ENCODE measurements at places on chromosomes 6 and 20.

GRCh38 chr6:140684776-140685550 is 1310.5 kb upstream of the CITED2 start:
- DNase-seq = no peak

DNA sequence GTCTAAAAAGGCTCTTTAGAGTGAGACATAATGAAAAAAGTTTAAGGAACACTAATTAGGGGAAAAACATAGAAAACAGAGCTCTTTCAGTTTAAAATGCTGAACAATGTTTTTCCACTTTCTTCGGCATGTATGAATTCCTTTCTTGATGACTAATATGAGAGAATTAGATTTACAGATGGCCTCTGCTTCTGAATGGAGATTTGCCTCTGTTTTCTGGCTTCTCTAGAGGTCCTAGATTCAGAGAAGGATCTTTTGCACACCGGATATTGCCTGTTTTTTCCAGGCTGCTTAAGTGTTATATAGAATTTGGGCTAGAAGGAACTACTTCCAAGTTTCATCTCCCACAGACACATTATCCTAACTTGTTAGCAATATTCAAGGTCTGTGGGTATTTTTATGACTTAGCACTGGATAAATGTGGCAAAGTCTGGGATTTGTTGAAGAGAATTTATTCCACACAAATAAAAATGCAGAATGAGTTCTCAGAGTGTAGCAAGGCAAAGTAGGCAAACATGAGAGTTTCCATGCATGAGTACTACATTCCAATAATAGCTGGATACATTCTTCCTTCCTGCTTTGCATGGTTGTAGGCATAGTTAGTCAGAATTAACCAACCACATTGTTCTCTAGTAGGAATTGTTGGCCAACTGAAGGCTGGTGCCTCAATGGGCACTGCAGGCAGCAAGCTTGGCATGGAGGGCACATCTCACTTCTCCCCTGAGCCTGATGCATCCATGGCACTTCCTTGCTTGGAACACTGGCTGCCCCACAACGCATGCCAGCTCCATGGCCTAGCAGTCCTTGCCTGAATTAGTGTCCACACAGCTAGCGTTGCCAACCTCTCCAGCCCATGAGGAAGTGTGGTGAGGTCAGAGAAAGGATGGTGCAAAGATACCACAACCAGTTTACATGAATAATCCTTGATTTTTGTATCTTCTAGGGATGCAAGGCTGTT is 224.2 kb downstream of the CLIC5 start:
- no peak for DNase-seq

GRCh38 chr6:33958526-33959328 is 154.9 kb upstream of the MLN start:
- no peak for DNase-seq

GRCh38 chr6:149940672-149940982 is 1.2 kb upstream of the ULBP2 start:
- DNase-seq = no peak

DNA sequence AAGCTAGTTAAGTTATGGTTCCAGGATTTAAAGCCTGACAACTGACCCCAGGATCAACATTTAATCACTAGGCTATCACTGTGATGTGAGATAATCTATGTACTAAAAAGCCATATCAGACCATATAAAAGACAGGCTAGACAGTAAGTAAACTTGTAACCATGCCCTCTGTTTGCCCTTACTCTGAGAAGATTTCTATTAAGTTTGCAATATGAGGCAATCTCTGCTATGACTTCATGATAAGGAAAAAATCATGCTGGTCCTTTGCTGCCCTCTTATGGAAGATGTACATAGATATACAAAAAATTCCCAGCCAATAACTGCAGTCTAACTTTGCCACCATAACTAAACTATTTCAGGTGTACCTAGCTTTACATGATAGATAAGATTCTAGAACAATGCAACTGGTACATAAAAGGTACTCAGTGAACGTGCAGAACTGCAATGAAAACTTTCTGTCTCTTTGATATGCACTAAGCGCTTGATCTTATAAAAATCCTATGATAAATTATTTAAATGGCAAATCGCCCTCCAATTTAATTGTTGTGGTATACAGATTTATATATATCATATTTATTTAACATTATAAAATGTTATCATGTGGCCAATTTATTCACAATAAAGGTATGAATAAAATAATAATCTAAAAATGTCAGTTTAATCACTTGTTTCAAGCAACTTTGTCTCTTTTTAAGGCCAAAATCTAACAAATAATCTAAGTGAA is 70.5 kb downstream of the FAM217A start:
- DNase-seq = no peak

- no peak for DNase-seq
Observed at GRCh38 chr20:12237772-12238171, 320.1 kb downstream of the BTBD3 start.

- no peak for DNase-seq
Observed at GRCh38 chr20:12740647-12741046, 268.1 kb upstream of the SPTLC3 start.

DNA sequence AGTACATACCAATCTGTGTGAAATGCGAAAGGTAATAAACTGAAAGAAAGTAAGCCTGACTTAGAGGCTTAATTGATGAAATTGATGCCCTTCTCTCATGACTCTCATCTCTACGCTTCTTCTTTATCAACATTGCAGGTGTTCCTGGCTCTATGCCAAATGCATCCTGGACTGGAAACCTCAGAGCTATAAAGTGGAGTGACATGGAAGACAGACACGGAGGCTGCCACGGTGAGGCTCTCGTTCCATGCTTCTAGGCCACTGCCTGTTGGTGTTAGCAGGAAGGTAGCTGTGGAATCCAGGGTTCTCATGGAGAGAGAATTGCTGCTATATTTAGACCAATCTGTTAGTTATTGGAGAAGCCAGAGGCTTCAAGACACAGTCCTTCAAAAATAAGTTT is 73.2 kb downstream of the C6orf52 start:
- no peak for DNase-seq

Data from activated effector memory CD4-positive, alpha-beta T cell treated with Interleukin-2 at 50 U/mL for 16 hours (primary cell).